ENCODE measurements at places on chromosomes 6 and 20.

GRCh38 chr6:125020385-125020784, 58.1 kb downstream of the RNF217 start:
- no peak for DNase-seq

DNA sequence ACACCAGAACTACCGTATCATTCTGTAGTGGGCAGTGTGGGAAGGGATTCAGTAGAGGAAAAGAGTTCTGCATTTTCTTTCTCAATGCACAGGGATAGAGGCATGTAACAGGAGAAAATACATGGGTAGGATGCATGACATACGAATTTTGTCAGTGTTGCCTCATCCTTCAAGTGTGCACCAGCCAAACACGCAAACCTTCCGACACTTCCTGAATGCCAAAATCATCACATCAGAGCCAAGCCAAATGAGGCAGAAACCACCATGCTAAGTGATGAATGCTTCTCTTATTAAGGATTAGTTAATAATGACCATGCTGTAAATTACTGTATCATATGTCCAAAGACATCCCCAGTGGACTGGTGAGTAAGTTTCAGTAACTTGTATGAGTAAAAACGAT, 27.3 kb downstream of the RAMACL start:
- no peak for DNase-seq

GRCh38 chr6:87756858-87757257, 54.8 kb upstream of the AKIRIN2 start:
- no peak for DNase-seq

DNA sequence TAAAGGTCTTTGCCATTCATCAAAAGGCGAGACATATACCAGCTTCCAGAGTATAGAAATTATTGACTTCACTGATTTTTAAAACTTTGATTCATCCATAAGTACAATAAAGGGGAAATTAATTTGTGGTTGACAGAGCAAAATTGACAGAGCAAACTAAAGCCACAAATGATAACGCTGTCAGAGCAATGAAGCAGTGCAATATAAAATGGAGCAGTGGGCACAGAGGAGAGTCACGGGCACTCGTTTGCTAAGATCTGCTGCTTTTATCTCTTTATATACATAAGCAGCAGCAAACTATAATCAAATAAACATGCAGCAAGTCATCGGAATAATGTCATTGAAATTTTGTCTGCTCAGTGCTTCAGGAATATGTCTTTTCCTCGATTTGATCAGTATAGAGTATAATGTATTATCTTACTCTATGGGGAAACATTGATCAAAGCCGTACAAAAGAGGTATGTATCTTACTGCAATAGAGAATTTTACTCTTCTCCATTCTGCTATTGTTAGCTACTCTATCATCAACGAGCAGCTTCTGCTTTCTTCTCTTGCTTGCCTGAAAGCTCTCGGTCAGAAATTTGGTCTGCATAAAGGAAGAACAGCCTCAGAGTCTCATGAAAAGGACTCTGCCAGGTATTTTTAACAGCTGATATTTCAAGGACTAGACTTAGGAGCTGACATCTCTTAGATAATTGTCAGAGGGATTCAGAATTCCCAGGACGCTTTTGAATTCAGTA, 546.0 kb upstream of the ARID1B start:
- no peak for DNase-seq

- no peak for DNase-seq
Measured at GRCh38 chr6:18171871-18172270, 16.6 kb downstream of the KDM1B start.

GRCh38 chr20:3239026-3239866, at the start of gene SLC4A11:
Gene SLC4A11, minus strand, starts transcription at chr20:3239190. Its CDS starts 53 bp downstream, at chr20:3239137.
- DNase-seq = peak; percentile 36

DNA sequence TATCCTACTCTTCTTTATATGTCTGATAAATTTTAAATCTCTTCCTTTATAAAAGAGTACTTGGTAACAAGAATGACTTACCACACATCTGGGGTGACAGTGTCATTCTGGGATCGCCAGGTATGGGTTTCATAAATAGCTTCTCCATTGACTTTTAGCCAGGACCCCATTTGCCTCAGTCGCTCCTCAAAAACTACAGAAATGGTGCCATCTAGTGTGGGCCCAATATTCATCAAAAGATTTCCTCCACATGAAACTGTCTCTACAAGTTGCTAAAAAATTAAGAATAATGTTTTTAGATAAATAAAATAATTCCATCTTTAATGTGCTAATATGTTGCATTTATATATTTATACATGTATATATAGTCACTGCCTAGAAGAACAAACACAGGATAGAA, 9.7 kb downstream of the FUCA2 start:
- no peak for DNase-seq

- no peak for DNase-seq
Measured at GRCh38 chr6:145276756-145277155, 458.6 kb downstream of the EPM2A start.

- no peak for DNase-seq
Measured at GRCh38 chr20:1440024-1440423, 26.6 kb downstream of the NSFL1C start.

DNA sequence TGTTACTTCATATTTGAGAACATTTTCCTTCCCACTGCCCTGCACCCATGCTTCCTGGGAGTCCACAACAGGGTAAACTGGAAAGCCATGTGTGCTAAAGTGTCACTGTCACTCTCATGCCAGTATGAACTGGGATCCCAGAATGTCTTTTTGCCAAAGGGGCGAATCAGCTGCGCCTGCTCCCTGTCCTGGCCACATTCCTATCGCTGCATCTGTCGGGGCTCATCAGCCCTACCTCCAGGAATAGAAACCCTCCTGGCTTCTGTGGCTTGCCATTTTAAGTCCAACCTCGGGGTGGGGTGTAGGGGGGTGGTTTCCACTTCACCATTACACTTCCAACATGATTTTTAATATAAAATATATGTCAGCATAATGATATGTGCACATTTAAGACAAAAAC, 933 bp downstream of the KLHL31 start:
- DNase-seq = no peak

- DNase-seq = no peak
Measured at GRCh38 chr20:49282584-49283171, 4.8 kb upstream of the ZNFX1 start.

- DNase-seq = no peak
Measured at GRCh38 chr6:156348424-156348823, 428.8 kb upstream of the ARID1B start.

GRCh38 chr6:167663316-167663715, 163.4 kb upstream of the AFDN start:
- no peak for DNase-seq

DNA sequence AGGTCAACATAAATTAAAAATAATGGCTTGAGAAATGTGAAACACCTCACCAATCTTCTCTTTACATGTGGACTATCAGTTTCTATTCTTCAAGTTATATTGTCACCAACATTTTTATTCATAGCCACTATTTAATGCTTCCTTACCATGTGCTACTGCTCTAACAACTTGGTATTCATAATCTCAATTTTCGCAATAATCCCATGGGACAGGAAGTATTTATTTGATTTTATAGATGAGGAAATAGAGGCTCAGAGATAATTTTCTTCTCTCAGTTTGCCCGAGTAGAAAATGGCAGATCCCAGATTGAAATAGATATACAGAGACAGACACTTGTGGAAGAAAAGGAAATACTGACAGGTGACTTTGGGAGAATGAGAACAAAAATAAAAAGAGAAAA, 66.6 kb downstream of the FAM83B start:
- DNase-seq = no peak

DNA sequence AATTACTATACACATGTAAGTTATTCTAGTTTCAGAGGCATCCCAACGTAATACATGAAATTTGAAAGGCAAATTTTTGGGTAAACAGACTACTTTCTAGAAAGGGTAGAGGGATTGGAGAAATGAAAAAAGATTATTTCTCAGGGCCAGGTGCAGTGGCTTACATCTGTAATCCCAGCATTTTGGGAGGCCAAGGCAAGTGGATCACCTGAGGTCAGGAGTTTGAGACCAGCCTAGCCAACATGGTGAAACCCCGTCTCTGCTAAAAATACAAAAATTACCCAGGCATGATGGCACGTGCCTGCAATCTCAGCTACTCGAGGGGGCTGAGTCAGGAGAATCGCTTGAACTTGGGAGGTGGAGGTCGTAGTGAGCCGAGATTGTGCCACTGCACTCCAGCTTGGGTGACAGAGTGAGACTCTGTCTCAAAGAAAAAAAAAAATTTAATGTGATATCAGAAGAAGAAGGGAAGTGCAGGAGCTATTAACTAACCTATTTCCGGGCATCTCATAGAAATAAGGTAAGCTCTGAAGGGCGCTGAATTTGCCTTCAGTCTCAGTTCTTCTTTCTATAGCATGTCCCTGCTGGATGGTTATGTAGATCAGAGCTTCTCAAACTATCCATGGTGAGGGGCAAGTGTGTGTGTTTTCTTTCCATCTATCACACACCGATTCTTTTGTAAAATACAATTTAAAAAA, 100.3 kb upstream of the MTHFD1L start:
- no peak for DNase-seq
